ENCODE measurements at places on chromosomes 2 and 18.

DNA sequence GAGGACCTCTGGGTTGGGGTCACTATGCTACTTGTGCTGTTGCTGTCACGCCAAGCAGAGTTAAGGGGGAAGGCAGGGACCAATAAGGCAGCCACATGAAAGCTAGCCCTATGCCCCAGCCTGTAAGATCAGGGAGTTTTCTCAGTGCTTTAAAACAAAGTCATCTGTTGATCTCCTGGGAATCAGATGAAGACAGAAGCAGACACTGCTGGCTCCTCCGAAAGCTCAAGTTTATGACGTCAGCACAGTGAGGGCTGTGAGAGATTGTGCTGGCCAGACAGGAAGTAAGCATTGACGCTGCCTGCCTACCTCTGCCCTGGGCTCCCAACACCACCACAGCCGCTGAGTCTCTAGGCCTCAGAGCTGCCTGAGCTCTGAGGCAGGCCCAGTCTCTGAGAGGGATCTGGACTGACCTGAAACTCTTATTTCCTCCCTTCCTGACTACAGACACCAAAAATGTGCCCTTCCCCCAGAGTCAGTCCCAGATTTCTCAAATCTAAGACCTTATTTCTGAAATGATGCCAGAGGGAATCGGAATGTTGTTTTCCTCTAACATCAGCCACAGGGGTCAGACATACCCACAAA is 118.1 kb upstream of the EPAS1 start:
- no peak for DNase-seq

- no peak for DNase-seq
These were observed 77.0 kb upstream of the LGALSL start for GRCh38 chr2:64376926-64377325.

- no peak for DNase-seq
These were observed 68.9 kb upstream of the ITM2C start for GRCh38 chr2:230795856-230796255.

GRCh38 chr2:16100006-16100405 is 159.7 kb downstream of the MYCN start:
- DNase-seq, result no peak

DNA sequence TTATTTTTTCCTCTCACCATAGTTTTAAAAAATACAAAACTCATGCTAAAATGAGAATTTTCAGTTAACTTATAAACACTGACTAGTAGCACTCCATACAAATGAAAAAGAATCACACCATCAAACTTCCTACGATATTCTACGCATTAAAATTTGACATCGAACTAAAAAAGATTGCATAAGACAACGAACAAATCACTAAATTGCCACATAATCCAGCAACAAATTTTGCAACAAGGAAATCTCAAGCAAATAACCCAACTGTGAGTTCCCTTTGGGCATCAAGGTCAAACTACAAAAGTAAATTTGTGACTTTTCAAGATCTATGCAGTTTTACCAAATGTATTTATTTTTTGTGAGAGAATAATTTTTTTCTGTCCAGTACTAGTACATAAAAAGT is 1.5 kb downstream of the MAP3K2 start:
- DNase-seq, result no peak

- DNase-seq, result peak; percentile 66
These were observed 11.3 kb downstream of the QPCT start for GRCh38 chr2:37355735-37356134.

- DNase-seq, result no peak
These were observed 807.8 kb upstream of the CDH2 start for GRCh38 chr18:28984731-28985130.

- DNase-seq, result no peak
These were observed 38.0 kb upstream of the CYP20A1 start for GRCh38 chr2:203200866-203201265.

GRCh38 chr2:200345975-200346374 is 39.5 kb downstream of the SPATS2L start:
- no peak for DNase-seq

- no peak for DNase-seq
These were observed 586.8 kb upstream of the CNTNAP5 start for GRCh38 chr2:123438251-123438650.

DNA sequence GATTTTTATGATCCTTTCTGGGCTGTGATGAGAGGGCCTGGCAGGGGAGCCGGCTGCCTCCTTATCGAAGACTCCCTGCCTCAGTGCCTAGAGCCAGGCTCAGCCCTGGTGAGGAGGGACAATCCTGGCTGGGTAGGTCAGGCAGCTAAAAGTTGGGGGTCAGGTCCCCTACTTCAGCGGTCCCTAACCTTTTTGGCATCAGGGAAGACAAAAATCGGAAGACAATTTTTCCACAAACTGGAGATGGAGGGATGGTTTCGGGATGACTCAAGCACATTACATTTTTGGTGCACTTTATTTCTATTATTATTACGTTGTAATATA is 53.1 kb downstream of the HS1BP3 start:
- DNase-seq, result no peak

DNA sequence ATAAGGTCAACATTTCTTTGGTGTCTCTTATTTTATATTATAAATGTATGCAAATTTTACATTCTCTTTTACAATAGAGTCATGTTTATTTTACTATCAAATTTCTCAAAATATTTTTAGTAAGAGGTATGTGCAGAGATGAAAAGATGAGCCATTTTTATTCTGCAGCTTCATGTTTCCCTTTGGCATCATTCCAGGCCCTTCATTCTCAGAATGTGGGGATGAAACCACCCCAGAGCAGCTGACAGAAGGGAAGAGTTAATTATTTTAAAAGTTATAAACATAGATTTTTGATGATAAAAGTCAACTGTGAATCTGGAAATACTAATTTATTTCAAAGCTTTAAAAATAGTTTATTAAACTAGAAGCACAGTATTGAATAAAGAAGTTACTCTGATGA is 12.8 kb upstream of the FSHR start:
- no peak for DNase-seq

DNA sequence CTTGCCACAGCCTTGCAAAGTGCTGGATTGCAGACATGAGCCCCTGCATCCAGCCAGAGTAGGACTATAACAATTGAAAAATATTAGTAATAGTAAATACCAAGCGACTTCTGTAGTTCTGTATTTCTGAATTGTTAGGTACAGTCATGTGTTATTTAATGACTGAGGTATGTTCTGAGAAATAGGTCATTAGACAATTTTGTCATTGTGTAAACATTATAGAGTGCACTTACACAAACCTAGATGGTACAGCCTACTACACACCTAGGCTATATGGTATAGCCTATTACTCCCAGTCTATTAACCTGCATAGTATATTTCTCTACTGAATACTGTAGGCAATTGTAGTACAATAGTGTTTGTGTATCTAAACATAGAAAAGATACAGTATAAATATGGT is 92.1 kb downstream of the GALNT1 start:
- DNase-seq, result no peak

GRCh38 chr2:3487432-3487831 is 31.9 kb downstream of the ADI1 start:
- no peak for DNase-seq

- peak; percentile 69 for DNase-seq
These were observed 12.3 kb upstream of the TFCP2L1 start for GRCh38 chr2:121297217-121297830.

GRCh38 chr2:123502931-123503330 is 522.2 kb upstream of the CNTNAP5 start:
- no peak for DNase-seq

GRCh38 chr2:152334701-152335015 is 316 bp upstream of the FMNL2 start:
- DNase-seq, result no peak

DNA sequence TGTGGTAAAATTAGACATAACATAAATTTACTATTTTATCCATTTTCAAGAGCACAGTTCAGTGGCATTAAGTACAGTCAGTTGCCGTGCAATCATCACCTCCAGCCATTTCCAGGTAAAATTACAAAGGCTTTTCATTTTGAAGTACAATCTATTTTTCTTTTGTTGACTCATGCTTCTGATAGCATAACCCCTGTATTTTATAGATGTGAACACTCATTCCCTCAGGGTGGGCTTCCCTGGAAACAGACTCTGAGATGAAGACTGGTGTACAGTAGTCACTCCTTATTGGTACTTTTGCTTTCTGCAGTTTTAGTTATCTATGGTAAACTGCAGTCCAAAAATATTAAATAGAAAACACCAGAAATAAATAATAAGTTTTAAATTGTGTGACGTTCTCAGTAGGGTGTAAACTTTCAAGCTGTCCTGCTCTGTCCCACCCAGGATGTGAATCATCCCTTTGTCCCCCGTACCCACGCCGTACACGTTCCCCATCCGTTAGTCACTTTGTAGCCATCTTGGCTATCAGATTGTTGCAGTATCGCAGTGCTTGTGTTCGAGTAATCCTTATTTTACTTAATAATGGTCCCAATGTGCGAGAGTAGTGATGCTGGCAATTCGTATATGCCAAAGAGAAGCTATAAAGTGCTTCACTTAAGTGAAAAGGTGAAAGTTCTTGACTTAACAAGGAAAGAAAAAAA is 41.1 kb upstream of the NAB1 start:
- DNase-seq, result no peak

DNA sequence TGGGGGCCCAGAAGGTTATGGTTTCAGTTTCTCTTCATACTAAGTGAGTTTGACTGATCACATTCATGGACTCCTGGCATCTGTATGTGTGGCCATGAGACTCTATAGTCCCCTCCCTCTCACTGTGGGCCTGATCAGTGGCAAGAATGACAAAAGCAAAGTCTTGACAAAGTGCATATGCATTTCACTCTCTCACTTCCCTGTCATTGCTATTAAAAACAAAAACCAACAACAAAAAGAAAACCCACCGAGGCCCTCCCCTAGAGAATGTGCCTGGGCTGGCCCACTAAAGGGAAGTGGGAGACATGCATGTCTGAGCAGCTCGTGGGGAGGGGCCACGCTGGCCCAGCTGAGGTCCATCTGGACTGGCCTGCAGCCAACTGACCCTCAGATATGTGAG is 600.1 kb upstream of the RAB6C start:
- DNase-seq, result no peak

GRCh38 chr2:177888581-177888980 is 184.0 kb downstream of the PDE11A start:
- no peak for DNase-seq

GRCh38 chr2:98013407-98014042 is 17.8 kb upstream of the TMEM131 start:
- peak; percentile 44 for DNase-seq

GRCh38 chr2:181025004-181025403 is 44.6 kb downstream of the UBE2E3 start:
- no peak for DNase-seq

GRCh38 chr2:37583402-37583801 is 88.0 kb downstream of the CDC42EP3 start:
- DNase-seq, result no peak
